ENCODE measurements at places on chromosomes 1 and 21.
A peak's percentile ranks its signal among the peaks of the same experiment; 100 is the strongest.

DNA sequence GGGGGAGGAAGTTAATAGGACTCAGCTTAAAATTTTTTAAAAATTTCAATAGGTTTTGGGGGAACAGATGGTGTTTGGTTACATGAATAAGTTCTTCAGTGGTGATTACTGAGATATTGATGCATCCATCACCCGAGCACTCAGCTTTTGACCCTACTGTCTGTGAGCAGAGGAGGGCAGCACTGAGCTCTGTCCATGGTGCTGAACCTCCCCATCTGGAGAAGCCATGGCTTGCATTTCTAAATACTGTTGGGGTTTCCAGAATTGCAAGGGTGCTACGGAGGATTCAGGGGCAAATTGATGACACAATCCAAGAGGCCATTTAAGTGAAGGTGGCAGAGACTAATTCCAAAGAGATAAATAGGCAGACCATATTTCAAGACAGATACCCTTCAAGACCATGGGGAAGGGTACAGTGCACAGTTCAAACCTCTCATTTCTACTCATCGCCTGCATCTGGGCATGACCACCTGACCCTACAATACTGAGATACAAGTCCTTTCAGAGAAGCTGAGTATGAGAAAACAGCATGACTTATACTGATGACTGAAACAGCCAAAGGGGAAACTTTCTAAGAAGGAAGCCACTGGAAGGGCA is 17.2 kb downstream of the SYT2 start:
- peak; percentile 48 for DNase-seq

DNA sequence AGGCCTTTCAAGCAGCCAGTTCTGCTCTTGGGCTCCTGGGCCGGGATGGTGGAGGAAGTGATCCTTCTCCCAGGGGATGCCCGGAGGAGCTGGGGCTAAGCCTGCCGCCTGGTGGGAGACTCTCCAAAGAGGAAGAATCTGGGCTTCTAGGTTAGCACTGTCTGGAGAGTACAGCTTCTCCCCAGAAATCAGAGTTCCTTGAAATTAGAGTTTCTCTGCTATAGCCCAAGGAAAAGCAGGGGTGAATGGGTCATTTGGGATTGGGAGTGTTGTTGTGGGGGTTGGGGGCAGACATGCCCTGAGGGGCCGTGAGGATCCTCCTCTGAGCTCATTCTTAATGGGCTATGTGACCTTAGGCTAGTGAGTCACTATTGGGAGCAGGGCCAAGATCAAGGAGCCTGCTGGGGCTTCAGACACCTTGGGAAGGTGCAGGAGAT is 6.5 kb downstream of the LGR6 start:
- DNase-seq = no peak

- DNase-seq = no peak
These were observed 35.3 kb upstream of the DIRAS3 start for GRCh38 chr1:68085752-68086151.

DNA sequence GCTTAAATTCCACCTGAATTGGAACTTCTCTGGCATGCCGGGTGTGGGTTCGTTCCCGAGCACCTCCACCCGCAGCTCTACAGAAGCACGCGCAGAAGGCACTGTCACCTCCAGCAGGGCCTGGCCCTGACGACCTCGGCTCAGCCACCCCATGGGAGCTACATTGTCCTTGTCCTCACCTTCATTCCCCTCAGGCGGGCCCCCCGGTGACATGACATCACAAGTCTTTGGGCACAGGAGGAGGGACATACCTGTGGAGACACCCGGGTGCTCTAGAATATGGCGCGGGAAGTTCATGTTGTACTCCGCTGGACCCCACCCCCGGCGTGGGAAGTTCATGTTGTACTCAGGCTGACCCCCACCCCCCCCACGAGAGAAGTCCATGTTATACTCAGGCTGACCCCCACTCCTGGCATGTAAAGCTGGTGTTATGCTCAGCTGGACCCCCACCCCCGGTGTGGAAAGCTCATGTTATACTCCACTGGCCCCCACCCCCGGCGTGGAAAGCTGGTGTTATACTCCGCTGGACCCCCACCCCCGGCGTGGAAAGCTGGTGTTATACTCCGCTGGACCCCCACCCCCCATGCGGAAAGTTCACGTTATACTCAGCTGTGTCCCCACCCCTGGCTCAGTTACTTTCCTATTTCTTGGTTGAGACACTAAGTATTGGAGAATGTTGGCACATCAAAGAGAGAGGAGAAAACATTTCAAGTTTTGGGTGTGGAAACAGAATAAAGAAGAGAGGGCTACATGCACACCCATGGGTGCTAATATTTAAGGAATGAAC is 37.6 kb downstream of the UMODL1 start:
- no peak for DNase-seq

Data from T-helper 2 cell treated with Interferon-gamma antibody and Interleukin-4, amounts not matched to agents 5 μg/mL and 100 μg/mL, for 36 hours (primary cell).